Type B pancreatic cell (in vitro differentiated cells): ENCODE measurements at places on chromosomes 7 and 10. TPM values are rescaled to one million over a fixed set of nuclear protein-coding genes. Genes with fewer than 3 reads are reported as not detected.

- DNase-seq, result no peak
- no peak overlapping the region for H3K27ac ChIP-seq
- peaks cover 5% of the 10 kb centered on the region for H3K27me3 ChIP-seq
- no peaks in the 10 kb centered on the region for H3K36me3 ChIP-seq
- H3K4me1 ChIP-seq, result no peaks in the 10 kb centered on the region
Measured at GRCh38 chr7:135102372-135102771, 45.5 kb upstream of the TMEM140 start.

- no peaks in the 10 kb centered on the region for H3K27me3 ChIP-seq
- no peak overlapping the region for H3K27ac ChIP-seq
- no peaks in the 10 kb centered on the region for H3K36me3 ChIP-seq
Measured at GRCh38 chr10:129165076-129165720, 301.8 kb upstream of the MGMT start.

DNA sequence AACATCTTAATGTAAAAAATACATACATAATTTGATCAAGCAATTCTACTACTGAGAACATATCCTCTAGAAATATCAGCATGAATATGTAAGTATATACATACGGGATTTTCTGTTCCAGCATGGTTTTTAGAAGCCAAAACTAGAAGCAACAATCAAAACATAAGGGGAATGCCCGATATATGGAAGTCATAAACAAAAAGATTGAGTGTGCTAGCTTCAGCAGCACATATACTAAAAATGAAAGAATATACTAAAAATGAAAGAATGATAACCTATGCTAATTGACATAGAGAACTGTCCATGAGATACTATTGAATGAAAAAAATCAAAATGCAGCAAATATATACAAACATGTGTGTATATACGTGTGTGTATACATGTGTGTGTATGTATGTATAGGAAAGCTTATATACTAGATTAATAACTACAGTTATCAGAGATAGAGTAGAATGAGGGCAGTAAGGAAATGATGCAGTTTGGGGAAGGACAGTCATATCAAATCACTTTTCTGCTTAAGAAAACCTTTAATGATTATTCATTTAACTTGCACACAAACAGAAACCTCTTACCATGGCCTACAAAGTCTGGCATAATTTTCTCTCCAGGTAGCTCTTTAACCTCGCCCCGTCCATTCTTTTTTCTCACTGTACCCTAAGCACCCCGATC, 72.9 kb downstream of the NPY start:
- H3K27me3 ChIP-seq, result peaks cover 5% of the 10 kb centered on the region
- H3K36me3 ChIP-seq, result no peaks in the 10 kb centered on the region
- no peak overlapping the region for H3K4me3 ChIP-seq
- no peak overlapping the region for H3K27ac ChIP-seq
- DNase-seq, result no peak

The OR2A1 gene
- total RNA-seq, result 0.38 TPM in 1 of 2 replicates, not detected in the other

- peaks cover 4% of the 10 kb centered on the region for H3K4me1 ChIP-seq
- DNase-seq, result no peak
- H3K27me3 ChIP-seq, result peaks cover 17% of the 10 kb centered on the region
Measured at GRCh38 chr7:22361795-22362194, 4.8 kb upstream of the RAPGEF5 start.

The CBLL1 gene
- total RNA-seq, result 25.0 and 28.3 TPM in 2 replicates

The EN2 gene
- total RNA-seq, result 0.07 and 0.94 TPM in 2 replicates

- H3K36me3 ChIP-seq, result no peaks in the 10 kb centered on the region
- H3K4me1 ChIP-seq, result no peaks in the 10 kb centered on the region
- no peak for DNase-seq
- no peaks in the 10 kb centered on the region for H3K27me3 ChIP-seq
- no peak overlapping the region for H3K27ac ChIP-seq
Measured at GRCh38 chr7:34298492-34299013, 359.5 kb upstream of the NPSR1 start.

The NCAPG2 gene
- total RNA-seq, result 23.8 and 46.1 TPM in 2 replicates

The FAM13C gene
- total RNA-seq, result 5.6 and 10.1 TPM in 2 replicates

DNA sequence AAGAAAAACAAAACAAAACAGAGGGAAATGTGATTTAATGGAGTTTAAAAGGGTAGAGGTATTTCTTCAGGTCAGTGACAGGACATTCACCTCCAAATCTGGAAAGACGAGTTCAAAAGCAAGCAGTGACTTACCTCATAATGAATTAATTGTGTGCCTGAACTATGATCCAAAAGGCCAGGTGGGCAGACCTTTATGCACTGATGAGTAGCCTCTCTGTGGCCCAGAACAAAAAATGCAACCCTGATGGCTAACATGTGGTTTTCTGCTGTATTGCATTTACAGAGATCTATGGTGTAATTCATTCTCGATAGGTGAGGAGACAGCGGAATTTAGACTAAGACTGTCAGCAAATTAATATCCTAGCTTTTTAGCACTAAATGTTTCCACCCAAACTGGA, 142.0 kb downstream of the HDAC9 start:
- no peak for DNase-seq
- H3K27me3 ChIP-seq, result no peaks in the 10 kb centered on the region
- H3K36me3 ChIP-seq, result no peaks in the 10 kb centered on the region
- peaks cover 10% of the 10 kb centered on the region for H3K4me1 ChIP-seq

The NODAL gene
- total RNA-seq, result not detected in 2 replicates

DNA sequence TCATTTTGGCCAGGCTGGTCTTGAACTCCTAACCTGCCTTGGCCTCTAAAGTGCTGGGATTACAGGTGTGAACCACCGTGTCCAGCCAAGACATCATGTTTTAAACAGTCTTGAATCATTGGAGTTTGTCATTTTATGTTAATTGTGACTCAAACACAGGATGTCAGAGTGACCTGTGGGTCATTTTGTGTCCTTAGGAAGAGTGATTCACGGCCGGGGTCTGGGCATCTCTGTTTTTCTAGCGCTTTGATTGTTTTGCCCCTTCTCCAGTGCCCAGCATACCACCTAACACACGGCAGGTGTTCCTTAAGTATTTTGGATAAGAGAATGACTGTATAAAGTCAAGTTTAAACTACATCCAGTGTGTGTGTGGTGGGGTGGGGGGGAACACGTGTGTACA, 183.7 kb upstream of the KLF6 start:
- peak overlapping the region; percentile 46 for H3K27ac ChIP-seq
- H3K27me3 ChIP-seq, result no peaks in the 10 kb centered on the region
- DNase-seq, result no peak
- H3K36me3 ChIP-seq, result no peaks in the 10 kb centered on the region

The CFAP58 gene
- 0.24 and 0.34 TPM in 2 replicates for total RNA-seq

DNA sequence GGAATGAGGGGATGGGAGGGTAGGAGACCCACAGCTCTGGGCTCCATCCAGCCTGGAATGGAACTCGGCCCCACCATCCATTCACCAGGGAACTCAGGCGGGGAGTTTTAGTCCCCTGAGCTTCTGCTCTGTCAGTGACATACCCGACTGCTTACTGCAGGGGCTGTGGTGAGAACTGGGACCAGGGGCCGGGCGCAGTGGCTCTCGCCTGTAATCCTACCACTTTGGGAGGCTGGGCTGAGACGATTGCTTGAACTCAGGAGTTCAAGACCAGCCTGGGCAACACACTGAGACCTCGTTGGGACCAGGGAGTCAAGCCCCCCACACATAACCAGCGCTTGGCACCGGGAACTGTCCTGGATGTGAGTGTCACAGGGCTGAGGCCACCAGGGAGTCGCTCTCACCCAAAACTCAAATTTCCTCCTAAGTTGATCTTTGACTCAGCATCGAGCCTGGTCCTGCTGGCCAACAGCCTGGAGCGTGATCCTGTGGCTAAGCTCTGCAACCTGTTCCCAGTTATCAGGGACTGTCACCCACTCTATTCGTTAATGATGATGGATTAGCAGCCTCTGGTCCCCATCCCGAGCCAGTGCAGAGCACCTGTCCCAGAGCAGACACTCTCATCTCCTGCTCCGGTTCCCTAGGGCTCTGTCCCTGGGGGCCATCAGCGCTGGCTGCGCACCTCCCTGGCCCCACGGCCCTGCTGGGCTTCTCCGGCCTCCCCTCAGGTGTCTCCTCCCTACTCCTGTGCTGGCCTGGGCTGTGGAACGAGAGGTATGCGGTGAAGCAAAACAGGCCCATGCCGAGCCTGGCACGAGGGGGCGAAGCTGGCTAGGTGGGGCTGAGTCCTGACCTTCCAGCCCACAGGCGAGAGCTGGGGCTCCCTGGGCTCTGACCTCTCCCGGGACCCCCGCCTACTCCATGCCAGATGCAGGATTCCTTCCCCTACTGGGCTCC, 902 bp upstream of the CLDN15 start:
- H3K4me1 ChIP-seq, result peaks cover 2% of the 10 kb centered on the region
- H3K27me3 ChIP-seq, result no peaks in the 10 kb centered on the region
- H3K27ac ChIP-seq, result no peak overlapping the region
- no peak for DNase-seq
- H3K36me3 ChIP-seq, result no peaks in the 10 kb centered on the region

GRCh38 chr7:35546691-35547429, 148.1 kb downstream of the HERPUD2 start:
- H3K27me3 ChIP-seq, result peaks cover 26% of the 10 kb centered on the region
- H3K27ac ChIP-seq, result no peak overlapping the region
- peaks cover 9% of the 10 kb centered on the region for H3K4me1 ChIP-seq
- no peak for DNase-seq
- no peaks in the 10 kb centered on the region for H3K36me3 ChIP-seq
- H3K4me3 ChIP-seq, result no peak overlapping the region

The AGBL3 gene
- 2.4 and 3.2 TPM in 2 replicates for total RNA-seq

DNA sequence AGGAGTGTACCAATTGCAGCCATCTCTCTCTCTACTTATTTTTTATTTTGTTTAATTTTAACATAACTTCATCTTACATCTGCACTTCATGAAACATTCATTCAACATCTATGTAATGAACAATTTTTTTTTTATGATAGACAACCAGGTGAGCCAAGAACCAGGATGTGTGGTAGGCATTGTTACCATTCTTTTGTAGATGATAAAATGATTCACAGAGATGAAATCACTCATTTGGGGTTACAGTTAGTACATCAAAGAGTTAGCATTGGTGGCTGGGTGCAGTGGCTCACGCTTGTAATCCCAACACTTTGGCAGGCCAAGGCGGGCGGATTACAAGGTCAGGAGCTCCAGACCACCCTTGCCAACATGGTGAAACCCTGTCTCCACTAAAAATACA, 127.8 kb downstream of the HDAC9 start:
- H3K27ac ChIP-seq, result no peak overlapping the region
- no peaks in the 10 kb centered on the region for H3K36me3 ChIP-seq
- peaks cover 21% of the 10 kb centered on the region for H3K4me1 ChIP-seq
- no peak for DNase-seq
- no peaks in the 10 kb centered on the region for H3K27me3 ChIP-seq

DNA sequence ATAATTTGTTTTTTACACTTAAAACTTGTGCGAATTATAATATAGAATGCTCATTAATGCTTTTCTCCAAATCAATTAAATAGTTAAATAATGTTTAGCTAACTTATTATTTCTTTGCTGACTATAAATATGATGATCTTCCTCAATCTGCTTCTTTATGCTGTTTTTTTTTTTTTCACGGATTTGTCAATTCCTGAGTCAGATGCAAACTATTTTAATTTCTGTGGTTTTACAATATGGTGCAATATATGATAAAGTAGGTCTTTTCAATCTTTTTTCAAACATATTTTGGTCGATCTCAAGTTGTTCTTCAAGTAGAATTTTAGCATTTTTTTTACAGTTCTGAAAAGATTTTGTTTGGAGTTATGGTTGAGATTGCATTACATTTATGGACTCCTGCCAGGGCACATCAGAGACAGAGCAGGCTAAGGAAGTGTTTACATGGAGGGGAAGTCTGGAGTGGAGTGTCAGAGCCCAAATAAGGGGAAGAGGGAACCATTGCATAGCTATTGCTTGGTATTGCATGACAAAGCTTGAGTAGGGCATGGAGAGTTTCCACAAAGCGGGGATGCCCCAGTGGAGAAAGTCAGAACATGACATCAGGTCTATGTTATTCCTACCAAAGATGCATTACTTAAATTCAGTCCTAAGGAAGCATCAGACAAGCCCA, 204.4 kb downstream of the OTUD1 start:
- peaks cover 30% of the 10 kb centered on the region for H3K27me3 ChIP-seq
- no peak overlapping the region for H3K4me3 ChIP-seq
- H3K36me3 ChIP-seq, result no peaks in the 10 kb centered on the region
- no peak for DNase-seq
- H3K4me1 ChIP-seq, result no peaks in the 10 kb centered on the region

DNA sequence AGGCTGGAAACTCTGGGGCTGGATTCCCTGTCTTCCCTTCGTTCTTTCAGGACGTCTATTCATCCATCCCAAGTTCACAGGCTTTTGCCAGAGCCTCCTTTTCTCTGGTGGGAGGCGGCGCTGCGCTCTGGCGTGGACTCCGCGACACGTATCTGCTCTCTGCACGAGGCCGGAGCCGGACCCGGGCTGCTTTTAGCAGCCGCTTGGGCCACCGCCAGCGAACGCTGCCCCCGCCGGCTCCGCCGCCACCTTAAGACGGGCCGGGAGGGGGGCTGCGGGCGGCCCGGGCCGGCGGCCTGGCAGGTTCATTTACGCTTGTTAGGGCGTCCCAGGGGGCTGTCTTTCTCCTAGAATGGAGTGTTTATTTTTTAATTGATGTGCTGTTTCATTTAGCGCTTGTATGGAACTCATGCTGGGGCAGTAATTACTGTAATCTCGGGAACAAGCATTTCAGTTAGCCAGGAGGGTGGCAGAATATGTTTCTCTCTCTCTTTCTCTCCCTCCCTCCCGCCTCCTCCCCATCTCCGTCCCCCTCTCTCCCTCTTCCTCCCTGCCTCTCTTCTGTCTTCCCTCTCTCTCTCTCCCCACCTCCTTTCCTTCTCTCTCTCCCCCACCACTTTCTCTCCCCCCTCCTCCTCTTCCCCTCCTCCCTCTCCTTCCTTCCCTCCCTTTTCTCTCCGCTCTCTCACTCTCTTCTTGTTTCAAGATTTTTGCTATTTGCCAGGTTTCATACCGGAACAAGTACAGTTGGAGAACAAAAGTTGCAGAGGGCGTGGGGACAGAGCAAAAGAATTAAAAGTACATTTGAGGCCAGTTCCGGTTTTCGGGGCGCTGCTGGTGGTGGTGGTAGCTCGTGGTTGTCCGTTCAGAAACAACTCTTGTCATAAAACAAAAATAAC, 1.3 kb upstream of the FZD8 start:
- H3K27me3 ChIP-seq, result peaks cover 51% of the 10 kb centered on the region
- no peak for DNase-seq
- H3K4me3 ChIP-seq, result peak overlapping the region; percentile 95
- peaks cover 13% of the 10 kb centered on the region for H3K4me1 ChIP-seq

The ZNF467 gene
- total RNA-seq, result 16.7 and 17.6 TPM in 2 replicates

The STEAP1 gene
- total RNA-seq, result 2.9 and 3.4 TPM in 2 replicates

GRCh38 chr10:13707156-13707881, 120.6 kb downstream of the PRPF18 start:
- DNase-seq, result peak; percentile 77
- peaks cover 25% of the 10 kb centered on the region for H3K36me3 ChIP-seq
- H3K27ac ChIP-seq, result peak overlapping the region; percentile 92
- peaks cover 94% of the 10 kb centered on the region for H3K4me1 ChIP-seq
- no peaks in the 10 kb centered on the region for H3K27me3 ChIP-seq
